ENCODE measurements at places on chromosomes 16 and 17. TPM values are rescaled to one million over a fixed set of nuclear protein-coding genes. Genes with fewer than 3 reads are reported as not detected.

Gene MT1F
- total RNA-seq = 7.4 TPM

Gene ADAM11
- 4.7 TPM for total RNA-seq

Gene CCL17
- total RNA-seq = not detected

Gene CRISPLD2
- total RNA-seq = 6.0 TPM

Gene LGALS9B
- not detected for total RNA-seq

Gene EPX
- total RNA-seq = not detected

Gene LUC7L3
- total RNA-seq = 58.0 TPM

Gene KRTAP4-5
- not detected for total RNA-seq

Gene CCL13
- not detected for total RNA-seq

Gene TRAF7
- 143 TPM for total RNA-seq

DNA sequence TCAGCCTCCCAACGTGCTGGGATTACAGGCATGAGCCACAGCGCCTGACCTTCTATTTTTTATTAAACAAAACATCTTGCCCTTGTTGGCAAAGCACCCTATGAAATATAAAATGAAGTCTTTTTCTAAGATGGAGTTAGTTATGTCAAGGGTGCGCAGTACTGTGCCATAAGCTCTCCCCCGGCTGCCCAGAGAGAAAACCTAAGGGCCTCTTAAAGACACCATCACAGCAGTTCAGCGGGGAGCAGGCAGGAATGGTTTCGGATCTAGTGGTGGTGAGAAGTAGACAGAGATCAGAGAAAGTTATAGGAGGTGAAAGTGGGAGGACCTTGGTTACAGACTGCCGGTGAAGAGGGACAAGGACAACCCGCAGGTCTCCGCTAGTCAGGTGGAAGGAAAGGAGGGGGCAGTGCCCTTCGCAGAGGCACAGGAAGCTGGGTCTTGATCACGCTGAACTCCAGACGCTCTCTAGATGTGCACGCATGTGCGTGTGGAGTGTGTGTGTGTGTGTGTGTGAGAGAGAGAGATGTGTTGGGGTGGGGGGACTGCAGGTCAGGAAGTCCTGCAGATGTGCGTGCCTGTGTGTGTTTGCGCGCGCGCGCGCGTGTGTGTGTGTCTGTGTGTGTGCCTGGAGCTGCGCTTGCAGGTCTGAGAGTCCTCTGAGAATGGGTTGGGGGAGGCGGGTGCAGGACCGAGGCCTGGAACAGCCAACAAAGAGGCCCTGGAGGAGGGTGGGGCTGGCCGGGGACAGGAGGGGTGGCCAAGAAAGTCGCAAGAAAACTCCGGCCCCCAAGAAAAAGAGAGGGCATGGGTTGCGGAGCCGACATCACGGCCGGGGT lies 748 bp upstream of the CMTM3 start:
- DNase-seq = peak; percentile 74

DNA sequence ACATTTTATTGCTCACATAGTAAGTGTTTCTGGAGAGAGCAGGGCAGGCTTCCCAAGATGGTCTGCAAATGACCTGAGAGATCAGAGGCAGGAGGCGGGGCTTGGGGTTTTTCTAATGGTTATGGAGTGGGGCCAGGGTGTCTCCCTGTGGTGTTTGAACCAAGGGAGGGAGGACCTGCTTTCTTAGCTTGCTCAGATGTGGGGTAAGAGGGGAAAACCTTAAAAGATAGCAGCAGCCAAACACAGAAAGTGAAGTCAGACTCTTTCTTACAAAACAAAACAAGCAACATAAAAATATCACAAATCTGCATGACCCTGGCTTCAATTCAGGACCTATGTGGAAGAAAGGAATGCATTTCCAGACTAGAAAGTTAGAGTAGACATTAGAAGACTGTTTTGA lies 22.9 kb upstream of the DNAJA2 start:
- peak; percentile 35 for DNase-seq

DNA sequence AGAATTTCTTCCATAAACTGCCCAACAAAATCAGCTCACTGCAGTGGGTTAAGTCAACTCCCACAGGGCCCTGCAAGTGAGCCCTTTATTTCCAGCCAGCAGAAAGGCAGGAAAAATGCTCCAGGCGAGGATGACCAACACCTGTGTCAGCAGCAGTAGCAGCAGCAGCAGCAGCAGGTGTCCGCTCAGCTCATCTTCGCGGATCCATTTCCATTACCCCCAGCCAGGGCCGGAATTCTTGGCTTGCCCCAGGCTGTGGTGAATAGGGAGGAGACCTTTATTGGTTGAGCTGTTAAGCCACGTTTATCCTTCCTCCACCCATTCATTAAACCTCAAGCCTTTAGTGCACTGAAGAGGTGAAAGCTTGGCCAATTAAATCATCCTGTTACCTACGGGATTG lies 46.2 kb downstream of the MARCHF10 start:
- DNase-seq = peak; percentile 80

DNA sequence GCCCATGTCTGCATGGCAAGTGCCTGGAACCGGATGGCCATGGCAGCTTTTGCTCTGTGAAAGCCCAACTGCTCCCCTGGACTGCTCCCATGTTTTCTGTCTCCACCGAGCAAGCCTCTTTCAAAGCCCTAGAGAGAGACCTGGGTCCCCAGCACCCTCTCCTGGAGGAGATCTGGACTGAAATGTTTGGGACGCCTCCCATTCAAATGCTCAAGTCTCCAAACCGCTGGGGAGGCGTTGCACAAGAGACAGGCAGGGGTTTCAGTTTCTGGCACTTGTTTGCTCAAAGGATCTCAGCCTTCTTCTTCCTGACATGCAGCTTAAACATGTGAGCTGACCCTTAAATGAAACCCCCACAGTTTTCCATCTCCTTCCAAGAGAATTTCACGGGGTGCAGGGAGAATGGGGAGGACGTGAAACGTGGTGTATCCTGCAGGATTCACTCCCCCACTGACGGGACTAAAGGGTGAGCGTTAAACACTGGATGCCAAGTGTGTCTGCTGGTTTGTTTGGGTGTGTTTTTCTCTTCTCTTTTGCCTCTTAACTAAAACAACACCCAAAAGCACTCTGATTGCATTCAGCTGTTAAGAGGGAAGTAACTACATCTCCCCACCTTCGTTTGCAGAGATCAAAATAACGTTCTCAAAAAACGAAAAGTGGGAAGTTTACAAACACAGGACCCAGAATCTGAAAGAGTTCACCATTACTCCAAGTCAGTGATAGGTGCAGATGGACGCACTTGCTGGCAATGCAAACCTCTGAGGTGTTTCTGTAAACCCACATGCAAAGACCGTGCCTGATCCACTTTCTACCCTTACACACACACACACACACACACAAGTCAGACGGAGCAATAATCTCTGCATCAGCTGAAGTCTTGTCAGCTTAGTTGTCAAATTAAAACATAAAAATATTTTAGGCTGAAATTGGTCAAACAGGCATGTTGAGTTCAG lies 256.9 kb downstream of the C16orf95 start:
- DNase-seq = peak; percentile 50

DNA sequence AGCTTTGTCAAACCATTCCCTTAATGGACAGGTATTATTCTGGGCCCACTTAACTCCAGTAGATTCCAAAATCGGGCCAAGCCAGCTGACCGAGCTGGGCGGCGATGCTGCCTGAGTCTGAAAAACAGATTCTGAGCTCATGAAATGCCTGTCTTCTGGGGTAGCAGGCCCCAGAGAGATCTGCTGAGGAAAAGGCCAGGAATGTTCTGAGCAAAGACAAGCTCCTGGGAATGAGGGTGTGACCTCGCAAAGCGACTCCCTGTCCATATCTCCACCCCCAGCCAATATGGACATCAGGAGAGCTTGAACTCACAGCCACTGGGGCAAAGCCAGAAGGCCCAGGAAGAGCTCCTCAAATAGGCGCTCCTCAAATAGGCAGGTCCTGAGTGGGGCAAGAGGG lies 23.7 kb downstream of the ZNF423 start:
- DNase-seq = no peak

DNA sequence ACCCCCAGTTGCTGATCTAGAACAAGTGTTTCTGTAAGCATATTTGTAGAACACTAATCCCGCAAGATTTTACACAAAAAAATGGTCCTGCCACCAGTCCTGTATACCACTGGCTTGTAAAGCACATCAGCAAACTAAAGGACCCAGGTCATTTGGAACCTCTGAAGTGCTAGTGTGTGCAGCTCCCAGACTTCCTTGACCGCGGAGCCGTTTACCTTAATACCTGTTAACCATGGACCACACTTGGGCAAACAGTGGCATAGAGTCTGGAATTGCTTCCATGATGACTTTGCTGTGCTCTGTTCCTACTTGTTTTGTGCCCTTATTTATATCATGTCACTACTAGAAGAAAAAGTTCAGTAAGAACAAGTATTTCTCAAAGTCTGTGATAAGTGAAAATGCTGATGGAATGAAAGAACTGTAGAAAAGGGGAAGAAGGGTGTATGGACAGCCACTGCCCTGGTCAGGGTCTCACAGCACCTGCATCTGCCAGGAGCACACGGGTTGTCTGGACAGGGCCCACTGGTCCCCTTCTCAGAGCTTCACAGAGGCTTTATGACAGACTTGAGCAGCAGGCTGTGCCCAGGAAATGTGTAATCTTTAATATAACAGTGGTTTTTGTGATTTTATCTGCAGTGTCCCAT lies 29.3 kb downstream of the ALDH3A2 start:
- peak; percentile 10 for DNase-seq

GRCh38 chr17:40608061-40608581 lies 39.5 kb downstream of the SMARCE1 start:
- DNase-seq = no peak

- no peak for DNase-seq
Observed at GRCh38 chr17:21532763-21533385, 156.7 kb downstream of the KCNJ12 start.

GRCh38 chr17:18356624-18357023 lies 6.7 kb downstream of the SHMT1 start:
- no peak for DNase-seq

DNA sequence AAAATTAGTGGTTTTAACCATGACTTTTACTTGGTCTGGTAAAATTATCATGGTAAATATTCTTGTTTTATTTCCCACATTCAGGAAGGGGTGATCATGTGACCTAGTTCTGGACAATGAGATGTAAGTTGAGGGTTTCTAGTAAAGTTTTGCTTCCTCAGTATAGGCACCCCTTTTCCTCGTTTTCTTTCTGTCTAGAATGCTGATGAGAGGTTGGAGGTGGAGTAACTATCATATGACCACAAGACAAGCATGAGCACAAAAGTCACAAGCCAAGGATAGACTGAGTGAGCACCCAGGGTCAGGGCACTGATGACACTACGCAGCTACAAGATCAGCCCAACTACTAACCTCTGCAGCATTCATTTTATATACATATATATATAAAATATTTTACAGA lies 53.9 kb downstream of the MYO1D start:
- DNase-seq = no peak

GRCh38 chr16:84593825-84594724 lies 23.8 kb downstream of the COTL1 start:
- DNase-seq = peak; percentile 64

DNA sequence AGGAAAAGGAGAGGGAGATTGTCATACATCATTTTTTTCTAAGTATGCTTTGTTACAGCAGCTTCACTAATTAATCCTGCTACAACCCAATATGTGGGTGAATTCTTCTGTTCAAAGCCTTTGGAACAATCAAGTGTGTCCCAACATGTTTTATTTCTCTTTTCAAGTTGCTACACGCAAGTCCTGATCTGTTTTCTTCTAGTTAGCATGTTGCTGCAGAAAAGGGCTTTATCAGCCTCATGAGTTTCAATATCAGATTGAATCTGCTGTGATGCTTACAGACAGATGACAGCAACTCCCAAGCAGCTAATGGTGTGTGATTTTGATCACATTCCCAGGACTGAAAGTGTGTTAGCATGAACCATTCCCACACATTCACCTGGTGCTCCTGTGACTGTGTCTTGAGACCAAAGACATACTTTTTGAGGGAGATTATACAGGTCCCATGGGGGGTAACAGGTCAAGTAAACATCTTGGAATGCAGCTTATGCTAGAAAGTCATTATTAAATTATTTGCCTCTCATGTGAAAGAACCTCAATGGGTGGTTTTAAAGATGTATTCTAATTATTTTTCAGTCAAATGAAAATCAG lies 96.9 kb upstream of the KCNJ16 start:
- DNase-seq = no peak

DNA sequence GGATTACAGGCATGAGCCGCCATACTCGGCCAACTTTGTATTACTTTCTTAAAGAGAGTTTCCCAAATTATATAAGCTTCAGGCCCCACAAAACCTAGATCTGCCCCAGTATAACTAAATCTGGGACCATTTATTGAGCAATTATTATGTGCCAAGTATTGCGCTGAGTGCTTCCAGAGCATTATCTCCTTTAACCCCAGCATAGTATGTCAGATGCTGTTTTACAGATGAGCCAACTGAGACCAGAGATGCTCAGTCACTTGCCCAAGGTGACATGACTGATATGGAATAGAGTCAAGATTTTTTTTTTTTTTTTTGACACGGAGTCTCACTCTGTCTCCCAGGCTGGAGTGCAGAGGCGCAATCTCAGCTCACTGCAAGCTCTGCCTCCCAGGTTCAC lies 1.9 kb upstream of the ERBB2 start:
- no peak for DNase-seq

GRCh38 chr17:49252148-49252695 lies 21.6 kb upstream of the PHOSPHO1 start:
- no peak for DNase-seq

GRCh38 chr17:7405350-7406234 lies 1.7 kb upstream of the TMEM256 start:
- peak; percentile 57 for DNase-seq

- DNase-seq = no peak
Observed at GRCh38 chr17:8482546-8482945, 46.9 kb downstream of the NDEL1 start.

DNA sequence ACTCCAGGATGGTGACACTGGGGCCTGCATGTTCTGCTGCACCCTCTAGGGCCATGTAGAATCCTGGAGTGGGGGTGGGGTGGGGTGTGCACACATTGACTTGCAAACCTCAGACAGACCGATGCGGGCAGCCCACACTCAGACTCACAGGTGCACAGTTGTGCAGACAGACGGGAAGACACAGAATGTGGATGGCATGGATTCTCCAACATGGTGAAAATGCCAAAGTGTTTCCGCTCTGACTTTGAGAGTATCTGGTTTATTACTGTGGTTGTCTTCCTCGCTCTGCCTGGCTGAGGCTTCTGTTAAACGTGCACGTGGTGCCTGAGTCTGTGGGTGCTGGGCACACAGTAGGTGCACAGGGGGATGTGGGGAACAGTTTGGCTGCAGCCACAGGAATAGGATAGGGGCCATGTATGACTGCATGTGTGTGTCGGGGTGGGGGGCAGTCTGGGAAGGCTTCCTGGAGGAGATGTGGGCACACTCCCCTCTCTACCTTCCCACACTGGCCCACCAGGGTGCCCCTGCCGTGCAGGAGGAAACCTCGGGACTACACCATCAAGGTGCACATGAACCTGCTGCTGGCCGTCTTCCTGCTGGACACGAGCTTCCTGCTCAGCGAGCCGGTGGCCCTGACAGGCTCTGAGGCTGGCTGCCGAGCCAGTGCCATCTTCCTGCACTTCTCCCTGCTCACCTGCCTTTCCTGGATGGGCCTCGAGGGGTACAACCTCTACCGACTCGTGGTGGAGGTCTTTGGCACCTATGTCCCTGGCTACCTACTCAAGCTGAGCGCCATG lies 9.0 kb upstream of the ADGRG3 start:
- DNase-seq = no peak

Data from GM23338 (cell line).